ENCODE measurements at places on chromosomes 1 and 21.

- no peak for DNase-seq
Measured at GRCh38 chr1:195594773-195595172, 1013.5 kb downstream of the KCNT2 start.

GRCh38 chr1:152029144-152029928 is 7.5 kb downstream of the S100A11 start:
- no peak for DNase-seq

DNA sequence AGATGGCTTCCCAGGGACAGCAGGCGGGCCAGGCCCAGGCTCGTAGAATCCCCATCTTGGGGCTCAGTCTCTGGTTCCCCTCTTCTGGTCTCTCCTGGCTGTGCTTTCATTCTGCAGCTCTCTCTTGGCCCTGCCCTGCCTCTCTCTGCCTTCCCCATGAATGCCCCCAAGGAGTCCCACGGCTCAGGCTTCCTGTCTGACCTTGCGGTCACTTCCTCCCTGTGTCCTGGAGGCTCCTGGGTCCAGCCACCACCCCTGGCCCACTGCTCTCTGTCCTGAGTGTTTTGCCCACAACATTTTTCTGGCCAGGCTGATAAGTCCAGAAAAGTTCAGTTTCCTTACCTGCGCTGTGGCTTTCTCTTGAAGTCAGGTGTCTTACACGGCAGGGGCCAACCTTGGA is 29.1 kb downstream of the PIGP start:
- DNase-seq: no peak

DNA sequence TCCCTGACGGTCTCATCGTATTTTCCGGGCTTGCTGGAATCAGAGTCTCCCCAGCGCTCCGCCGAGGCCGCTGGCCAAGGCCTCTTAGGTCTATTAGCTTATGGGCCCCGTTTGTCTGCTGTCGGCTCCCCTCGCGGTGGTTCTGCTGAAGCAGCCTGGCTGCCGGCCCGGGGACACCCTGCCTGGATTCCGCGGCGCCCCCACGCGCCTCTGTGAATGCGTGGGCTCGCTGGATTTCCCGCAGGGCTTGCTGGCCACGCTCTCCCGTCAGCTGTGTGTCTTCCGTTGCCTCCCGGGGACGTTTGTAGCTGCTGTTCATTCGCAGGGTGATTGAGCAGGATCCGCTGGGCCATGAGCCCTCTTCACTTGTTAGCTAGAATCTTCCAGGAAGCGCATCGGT is 8.4 kb downstream of the LRRC3 start:
- DNase-seq: no peak

DNA sequence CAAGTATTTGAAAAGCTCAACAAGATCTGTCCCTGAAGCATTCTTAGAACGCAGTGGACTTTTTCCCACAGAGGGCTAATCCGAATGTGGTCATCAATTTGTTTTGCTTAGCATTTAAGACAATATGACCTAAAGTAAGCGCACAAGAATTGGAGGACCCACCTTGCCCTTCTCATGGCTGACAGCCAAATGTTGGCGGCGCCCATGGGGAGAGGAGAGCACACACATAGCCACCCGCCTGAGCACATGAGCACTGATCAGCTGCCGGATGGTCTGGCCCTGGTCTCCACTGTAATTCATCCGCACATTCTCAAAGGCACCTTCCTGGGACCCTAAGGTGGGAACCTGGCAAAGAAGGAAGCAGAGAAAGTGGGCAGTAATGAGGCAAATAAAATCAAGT is 52.4 kb downstream of the UBR4 start:
- no peak for DNase-seq

- DNase-seq: no peak
Measured at GRCh38 chr1:160708801-160709200, 2.8 kb downstream of the CD48 start.

GRCh38 chr1:188062456-188062855 is 1233.7 kb downstream of the PLA2G4A start:
- DNase-seq: no peak

DNA sequence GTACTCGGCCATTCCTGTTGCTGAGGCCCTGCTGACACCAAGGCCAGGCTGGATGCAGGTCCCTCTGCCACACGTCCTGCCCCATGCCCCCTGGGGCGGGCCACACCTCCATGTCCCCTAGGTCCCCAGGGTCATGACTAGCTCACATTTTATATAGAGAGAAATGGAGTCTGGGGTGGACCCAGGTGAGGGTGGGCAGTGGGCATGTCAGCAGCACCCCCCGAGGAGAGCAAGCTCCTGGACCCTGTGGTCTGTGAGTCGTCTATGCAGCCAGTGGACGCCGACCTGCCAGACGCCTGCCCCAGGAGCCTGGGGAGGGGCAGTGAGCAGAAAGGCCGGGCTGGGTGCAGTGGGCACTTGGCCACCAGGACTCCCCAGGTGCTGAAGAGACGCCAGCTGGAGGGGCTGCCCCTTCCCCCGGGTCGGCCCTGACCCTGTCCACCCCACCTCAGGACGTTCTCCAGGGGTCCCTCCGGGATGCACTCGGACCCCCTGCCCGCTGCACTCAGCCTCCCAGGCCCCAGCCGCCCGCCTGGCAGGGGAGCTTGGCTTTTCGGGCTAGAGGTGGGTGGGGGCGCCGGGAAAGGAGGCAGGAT is 15.9 kb downstream of the SAMD11 start:
- DNase-seq: no peak

DNA sequence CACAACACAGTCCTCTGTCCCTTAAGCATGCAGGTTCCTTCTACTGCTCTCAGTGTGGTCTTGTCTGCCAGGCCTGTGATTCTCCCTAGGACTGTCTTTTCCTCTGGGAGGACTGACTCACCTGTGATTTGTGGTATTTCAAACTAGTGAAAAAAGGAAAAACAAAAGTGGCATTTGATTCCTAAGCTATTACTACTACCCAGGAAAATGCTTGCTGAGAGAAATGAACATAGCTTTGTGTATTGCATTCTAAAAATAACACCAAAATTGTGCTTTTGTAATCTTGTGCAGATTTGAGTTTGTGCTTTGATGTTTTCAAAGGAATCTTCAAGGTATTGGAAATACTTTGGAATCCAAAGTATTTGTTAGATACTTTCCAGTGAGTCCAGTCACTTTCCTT is 57.0 kb downstream of the GPR161 start:
- no peak for DNase-seq

DNA sequence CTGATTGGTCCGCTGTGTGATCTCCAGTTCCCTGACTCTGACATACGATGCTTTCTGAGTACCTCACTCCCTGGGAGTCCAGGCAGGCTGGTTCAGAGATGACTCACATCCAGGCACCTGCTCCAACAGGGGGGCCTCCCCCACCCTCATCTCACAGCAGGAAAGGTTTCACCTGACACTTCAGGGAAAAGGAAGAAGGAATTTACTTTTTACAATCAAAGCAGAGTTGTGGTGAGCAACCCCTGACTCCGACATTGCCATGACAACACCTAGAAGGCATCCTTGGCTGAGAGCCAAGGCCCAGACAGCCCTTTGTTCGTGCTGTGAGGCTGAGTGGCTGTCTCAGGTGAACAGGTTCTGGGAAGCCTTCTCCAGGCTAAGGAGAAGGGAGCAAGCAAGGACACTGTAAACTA is 164.6 kb upstream of the GJB5 start:
- DNase-seq: peak; percentile 89

DNA sequence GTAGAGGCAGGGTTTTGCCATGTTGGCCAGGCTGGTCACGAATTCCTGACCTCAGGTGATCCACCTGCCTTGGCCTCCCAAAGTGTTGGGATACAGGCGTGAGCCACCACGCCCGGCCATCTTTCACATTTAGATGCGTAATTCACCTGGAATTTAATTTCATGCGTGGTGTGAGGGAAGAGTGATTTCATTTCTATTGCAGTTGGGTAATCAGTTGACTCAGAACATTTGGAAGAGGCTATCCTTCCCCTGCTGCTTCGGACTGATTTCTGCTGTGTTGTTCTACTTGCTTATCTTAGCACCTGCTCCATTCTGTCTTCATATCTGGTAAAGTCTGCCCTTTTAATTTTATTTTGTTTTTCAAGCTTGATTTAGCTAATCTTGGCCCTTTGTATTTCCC is 19.1 kb downstream of the DIP2A start:
- no peak for DNase-seq

DNA sequence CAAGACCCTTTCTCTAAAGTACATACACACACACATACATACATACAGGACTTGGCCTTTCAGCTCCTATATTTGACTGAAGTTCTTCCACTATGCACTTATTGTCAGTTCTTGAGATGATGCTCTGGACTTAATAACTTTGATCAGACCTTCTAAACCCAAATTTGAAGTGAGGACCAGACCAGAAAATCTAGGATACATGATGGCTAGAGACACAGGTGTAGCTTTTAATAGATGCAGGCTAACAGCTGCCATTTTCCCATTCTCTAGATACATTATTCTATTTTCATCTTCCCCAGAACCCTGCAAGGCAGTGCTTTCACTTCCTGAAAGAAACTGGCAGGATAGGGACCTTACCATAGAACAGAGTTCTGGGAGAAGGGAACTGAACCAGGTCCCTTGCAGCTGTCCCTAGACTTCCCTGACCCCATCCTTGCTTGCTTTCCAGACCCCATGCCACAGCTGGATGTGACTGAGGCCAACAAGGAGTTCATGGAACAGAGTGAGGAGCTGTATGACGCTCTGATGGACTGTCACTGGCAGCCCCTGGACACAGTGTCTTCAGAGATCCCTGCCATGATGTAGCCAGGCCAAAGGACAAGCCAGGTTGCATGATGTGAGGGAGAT is 14.9 kb upstream of the RAB42 start:
- peak; percentile 57 for DNase-seq

DNA sequence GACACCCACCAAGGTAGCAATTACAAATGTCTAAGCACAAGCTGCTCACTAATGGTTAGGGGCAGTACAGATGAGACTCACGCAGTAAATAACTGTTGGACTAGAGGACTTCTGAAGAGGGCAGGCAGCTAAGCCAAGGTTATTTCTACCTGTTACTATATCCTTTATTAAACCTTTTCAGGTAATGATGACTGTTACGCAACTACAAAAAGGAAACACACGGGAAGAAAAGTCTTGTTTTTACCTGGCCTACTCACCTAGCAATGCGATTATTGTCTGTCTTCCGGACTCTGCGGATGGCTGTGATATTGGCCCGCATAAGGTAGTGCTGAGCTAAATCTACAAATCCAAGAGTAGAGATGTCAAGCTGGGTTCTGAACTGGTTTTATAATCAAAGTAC is 17.8 kb upstream of the VHLL start:
- no peak for DNase-seq

DNA sequence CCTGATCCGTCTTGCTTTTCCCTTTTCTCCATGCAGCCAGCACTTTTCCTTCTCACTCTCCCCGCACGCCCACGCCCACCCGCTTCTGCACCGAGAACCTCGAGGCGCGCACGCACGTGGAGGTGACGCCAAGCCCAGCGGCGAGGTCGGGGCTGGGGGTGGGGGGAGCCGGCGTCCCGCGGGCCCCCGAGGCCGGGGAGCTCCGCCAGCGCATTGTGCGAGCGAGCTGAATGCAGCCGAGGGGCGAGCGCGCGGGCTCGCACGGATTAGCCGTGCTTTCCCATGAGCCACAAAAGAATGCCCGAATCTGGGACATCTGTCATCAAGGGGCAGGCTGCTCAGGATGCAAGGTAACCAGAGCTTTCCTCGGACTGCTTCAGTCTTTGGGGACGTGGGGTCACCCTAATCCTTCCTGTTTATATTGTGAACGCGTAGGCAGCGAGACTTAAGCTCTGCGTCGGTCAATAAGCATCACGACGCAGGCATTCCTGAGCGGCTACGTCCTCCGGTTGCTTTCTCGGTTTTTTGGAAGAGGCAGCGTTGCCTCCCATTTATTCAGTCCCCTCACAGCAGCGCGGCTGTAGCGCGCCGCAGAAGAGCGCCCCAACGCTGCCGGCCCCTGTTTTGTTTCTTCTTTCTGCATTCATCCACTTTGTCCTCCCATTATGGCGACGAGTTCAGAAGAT is 67.3 kb upstream of the AKT3 start:
- DNase-seq: peak; percentile 62

GRCh38 chr1:229223498-229223897 is 47.4 kb upstream of the RAB4A start:
- DNase-seq: no peak

GRCh38 chr21:31732597-31733550 is 956 bp upstream of the SCAF4 start:
- peak; percentile 41 for DNase-seq

DNA sequence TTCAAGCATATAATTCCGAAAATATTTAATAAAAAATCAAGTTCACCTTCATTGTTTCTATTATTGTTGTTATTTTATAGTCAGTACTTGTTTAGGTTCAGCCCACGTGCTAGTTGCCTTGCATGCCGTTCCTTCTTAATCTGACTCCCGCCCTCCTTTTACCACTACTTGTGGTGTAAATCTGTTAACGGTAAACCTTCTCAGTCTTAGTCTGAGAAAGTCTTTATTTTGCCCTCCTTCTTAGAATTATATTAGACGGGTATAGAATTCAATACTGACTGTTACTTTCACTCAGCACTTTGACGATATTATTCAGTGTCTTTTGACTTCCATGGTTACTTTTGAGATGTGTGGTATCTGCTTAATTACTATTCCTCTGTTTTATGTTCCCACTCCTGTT is 104.8 kb downstream of the RGL1 start:
- DNase-seq: no peak

DNA sequence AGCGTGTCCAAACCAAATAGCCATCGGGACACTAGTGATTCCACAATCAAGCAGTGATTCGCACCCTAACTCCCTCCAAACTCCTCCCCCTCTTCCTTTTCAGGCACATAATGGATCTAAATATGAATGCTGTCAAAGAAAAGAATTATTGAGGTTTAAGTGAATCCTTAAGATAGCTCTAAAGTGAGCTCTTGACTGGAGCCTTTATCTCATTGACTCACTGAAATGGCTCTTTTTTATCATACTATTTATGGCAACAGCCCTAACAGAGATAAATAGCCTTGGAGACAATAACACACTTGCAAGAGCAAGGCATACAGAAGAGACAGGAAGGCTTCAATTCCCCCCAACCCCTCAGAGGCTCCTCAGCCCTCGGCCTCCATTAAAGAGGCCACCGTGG is 143.3 kb downstream of the PLXNA2 start:
- DNase-seq: no peak

DNA sequence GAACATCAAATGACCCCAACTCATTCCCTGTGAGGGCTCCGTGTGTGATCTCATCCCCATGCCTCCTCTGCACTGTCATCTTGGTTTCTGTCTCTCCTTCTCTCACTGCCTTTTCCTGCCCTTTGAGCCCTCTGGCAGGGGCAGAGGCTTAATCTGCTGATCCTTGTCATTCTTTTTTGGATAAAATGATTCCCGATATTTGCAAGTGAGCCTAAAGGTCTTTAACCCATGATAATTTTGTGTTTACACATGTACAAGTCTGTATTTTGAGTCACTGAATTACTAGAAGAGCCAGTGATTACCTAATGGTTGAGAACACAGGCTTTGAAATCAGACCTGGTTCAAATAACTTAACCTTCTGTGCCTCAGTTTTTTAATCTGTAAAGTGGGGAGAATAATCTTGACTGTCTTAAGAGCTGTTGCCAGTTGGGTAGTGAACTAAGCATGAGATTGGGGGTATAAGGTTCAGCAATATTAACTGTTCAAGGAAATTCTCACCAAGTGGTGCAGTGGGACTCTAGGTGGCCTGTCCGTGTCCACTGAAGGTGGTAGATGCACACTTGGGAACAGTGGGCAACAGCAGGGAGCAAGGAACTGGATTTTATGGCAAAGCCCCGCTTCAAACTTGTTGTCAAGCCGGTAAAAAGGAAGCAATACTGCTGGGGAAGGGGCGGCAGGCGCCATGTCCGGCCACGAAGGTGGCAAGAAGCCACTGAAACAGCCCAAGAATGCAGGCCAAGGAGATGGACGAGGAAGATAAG is 1.6 kb downstream of the ECHDC2 start:
- DNase-seq: no peak

- DNase-seq: no peak
Measured at GRCh38 chr1:3914331-3914851, 14.3 kb upstream of the C1orf174 start.

Data from H9 (cell line).